AG08396 (cell line): ENCODE measurements at places on chromosomes 7 and 10.

DNA sequence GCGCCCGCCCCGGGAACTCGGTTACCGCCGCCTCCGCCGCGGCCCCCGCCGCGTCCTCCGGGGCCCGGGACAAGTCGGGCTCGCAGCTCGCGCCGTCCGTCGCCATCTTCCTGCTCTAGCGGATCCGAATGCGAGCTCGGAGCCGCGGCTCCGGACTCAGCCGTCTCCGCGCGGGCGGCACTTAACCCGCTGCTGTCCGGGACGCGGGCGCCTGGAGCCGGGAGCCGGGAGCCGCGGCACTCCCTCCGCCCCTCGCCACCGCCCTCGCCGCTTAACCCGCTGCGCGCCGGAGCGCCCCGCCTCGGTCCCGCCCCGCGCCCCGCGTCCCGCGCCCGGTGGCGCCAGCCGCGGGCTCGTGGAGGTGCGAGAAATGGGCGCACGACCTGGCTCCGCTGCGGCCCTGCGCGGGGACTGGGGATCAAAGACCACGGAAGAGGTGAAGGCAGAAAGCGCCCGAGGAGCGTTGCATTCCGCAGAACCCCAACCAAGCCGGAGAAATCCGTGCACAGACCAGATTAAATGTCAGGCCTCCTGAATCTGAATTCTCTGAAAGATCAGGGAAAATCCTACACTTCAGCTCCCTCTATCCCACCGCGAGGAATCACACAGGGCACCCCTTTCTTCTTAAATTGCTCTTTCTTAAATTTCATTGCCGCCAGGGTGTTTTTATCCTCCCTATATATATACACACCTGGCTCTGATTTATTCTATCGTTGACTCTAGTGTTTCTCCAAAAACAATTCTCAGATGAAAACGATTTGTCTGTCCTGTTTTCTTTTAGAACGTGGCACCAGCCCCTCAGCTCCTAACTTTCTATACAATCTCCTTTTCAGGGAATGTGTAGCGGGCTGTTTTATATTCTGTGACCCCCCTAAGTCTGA lies at the start of gene CTTNBP2:
CTTNBP2 (minus strand) TSS at position 132 of the 881 bp plus-strand sequence; CDS start at position 106, 26 bp downstream.
- peak; percentile 81 for DNase-seq

GRCh38 chr10:597976-598375 lies 91.5 kb downstream of the DIP2C start:
- DNase-seq, result no peak

DNA sequence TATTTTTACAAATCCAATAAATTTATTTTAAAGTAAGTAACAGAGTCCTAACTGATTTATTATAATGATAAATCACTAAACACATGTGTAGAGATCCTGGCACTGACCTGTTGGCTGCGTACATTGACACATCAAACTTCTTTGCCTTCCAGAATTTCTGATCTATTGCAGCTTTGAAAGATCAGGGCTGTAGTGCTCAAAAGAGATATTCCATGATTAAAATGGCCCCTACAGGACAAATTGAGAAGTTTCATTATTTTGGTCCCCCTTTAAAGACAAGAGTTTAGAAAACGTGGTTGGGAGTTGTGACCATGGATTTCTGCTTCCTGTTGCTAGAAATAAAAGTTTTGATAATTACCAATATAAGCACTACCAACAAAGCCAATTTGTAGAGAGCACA lies 87.7 kb upstream of the PDK4 start:
- DNase-seq, result peak; percentile 14

DNA sequence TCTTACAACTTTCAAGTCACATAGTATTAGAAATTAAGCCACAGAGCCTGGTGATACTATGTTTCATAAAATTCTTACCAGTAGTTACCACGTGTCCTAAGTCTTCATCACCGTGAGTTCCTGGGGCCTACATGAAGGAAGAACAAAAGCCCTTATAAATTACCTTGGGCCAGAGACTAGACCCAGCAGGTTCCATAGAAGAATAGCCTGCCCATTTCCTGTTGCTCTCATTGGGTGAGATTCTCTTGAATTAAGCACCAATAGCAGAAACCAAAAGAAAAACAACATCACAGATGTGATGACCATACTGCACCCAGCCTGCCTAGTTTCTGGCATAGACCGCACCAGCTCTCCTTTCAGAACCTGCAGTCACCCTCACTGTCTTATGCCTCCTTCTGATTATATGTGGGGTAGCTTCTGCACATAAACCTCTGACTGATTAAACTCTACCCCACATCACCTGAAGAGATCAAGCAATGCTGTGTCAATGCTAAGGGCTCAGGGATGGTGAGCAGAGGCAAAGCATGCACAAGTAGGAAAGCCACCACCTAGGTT lies 18.0 kb upstream of the SEM1 start:
- DNase-seq, result no peak

DNA sequence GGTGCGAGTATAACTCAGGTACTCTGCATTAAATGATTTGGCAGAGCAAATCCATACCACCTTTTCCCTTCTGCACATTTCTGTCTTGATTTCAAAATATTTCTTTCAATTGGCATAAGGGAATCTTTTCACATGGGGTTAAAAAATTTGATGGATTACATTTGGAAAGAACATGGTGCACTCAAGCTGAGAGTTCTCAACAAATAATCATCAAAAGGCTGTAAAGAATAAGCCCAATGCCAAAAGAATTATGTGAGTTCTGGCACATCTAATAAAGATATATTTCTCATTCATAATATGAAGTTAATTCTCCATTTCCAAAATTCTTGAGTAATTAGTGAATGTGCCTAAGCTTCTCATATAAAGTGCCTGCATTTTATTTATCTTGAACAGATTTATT lies 223.1 kb downstream of the GPR37 start:
- DNase-seq, result no peak
